Psoas muscle (tissue), 8 donors: ENCODE measurements at places on chromosomes 7 and 10. TPM values are rescaled to one million over a fixed set of nuclear protein-coding genes. Genes with fewer than 3 reads are reported as not detected.

- no peak overlapping the region for H3K4me3 ChIP-seq
- H3K27ac ChIP-seq = no peak overlapping the region
- DNase-seq = no peak
- H3K27me3 ChIP-seq = peaks cover 2% of the 10 kb centered on the region
- H3K36me3 ChIP-seq = no peaks in the 10 kb centered on the region
Observed at GRCh38 chr7:73827567-73828106, 3.2 kb upstream of the CLDN4 start.

Gene NEUROD6
- not detected for total RNA-seq

Gene PNPLA8
- 58.5 TPM for total RNA-seq

- no peaks in the 10 kb centered on the region for H3K27me3 ChIP-seq
- DNase-seq = no peak
- no peak overlapping the region for H3K27ac ChIP-seq
- no peaks in the 10 kb centered on the region for H3K4me1 ChIP-seq
Observed at GRCh38 chr7:142152076-142152475, 40.6 kb downstream of the MGAM2 start.

GRCh38 chr10:69446229-69446628, 5.0 kb upstream of the TSPAN15 start:
- H3K4me1 ChIP-seq = peaks cover 25% of the 10 kb centered on the region
- H3K36me3 ChIP-seq = no peaks in the 10 kb centered on the region
- no peaks in the 10 kb centered on the region for H3K27me3 ChIP-seq
- no peak for DNase-seq

Gene LBX1
- 12.3 TPM for total RNA-seq

Gene SLC16A12
- 0.98 TPM for total RNA-seq

DNA sequence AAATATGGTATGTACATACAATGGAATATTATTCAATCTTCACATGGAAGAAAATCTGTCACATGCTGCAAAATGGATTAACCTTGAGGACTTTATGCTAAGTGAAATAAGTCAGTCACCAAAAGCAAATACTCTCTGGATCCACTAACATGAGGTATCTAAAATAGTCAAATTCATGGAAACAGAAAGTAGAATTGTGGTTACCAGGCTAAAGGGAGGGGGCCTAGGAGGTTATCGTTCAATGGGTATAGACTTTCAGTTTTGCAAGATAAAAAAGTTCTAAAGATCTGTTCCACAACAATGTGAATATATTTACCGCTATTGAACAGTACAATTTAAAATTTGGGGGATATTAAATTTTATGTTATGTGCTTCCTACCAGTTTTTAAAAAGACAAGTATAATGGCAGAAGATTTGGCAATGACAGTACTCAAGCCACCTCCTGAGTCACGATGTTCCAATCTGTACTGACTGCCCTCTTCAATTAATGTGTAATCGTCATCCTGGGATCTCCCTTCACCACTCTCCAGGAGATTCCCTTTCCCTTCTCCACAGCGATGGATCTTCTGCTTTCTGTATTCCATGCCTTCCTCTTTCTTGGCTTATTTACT, 32.3 kb upstream of the IL6 start:
- no peaks in the 10 kb centered on the region for H3K27me3 ChIP-seq
- no peaks in the 10 kb centered on the region for H3K36me3 ChIP-seq
- H3K27ac ChIP-seq = no peak overlapping the region
- H3K4me1 ChIP-seq = no peaks in the 10 kb centered on the region
- DNase-seq = no peak

- H3K27ac ChIP-seq = peak overlapping the region; percentile 76
- no peak for DNase-seq
- H3K4me1 ChIP-seq = peaks cover 17% of the 10 kb centered on the region
- no peaks in the 10 kb centered on the region for H3K27me3 ChIP-seq
Observed at GRCh38 chr7:7681191-7681935, 37.0 kb downstream of the RPA3 start.
